Iris pigment epithelial cell (primary cell): ENCODE measurements at places on chromosomes 1 and 21.

- peak; percentile 4 for DNase-seq
Observed at GRCh38 chr1:248618878-248619277, 16.0 kb downstream of the OR2T11 start.

DNA sequence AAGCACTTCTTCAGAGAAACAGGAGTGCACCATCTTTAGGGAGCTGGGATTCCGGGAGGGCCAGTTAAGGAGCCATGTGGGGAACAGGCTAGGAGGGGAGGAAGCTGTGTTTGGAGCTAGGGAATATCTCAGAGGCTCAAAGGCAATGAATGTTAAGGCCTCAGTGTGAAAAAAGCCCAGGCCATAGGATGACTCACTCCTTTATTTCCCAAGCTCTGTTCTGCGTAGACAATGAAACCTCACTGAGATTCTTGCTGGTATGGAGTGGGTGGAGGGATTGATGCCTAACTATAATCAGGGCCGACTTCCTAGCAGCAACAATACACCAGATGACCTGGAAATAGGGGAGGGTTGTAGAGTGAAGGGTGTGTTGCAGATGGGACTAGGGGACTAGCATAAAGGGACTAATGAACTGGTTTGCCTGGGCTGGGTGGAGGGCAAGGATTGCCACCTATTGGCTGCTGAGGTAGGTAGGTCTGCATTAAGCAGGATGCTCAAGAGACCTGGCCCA lies 2.1 kb downstream of the GNAT2 start:
- peak; percentile 96 for DNase-seq

- no peak for DNase-seq
Observed at GRCh38 chr21:14675774-14676530, 129.8 kb upstream of the SAMSN1 start.

GRCh38 chr1:167737169-167737568 lies 15.4 kb downstream of the MPZL1 start:
- no peak for DNase-seq

GRCh38 chr1:233668146-233668724 lies 54.3 kb downstream of the KCNK1 start:
- DNase-seq = peak; percentile 4

DNA sequence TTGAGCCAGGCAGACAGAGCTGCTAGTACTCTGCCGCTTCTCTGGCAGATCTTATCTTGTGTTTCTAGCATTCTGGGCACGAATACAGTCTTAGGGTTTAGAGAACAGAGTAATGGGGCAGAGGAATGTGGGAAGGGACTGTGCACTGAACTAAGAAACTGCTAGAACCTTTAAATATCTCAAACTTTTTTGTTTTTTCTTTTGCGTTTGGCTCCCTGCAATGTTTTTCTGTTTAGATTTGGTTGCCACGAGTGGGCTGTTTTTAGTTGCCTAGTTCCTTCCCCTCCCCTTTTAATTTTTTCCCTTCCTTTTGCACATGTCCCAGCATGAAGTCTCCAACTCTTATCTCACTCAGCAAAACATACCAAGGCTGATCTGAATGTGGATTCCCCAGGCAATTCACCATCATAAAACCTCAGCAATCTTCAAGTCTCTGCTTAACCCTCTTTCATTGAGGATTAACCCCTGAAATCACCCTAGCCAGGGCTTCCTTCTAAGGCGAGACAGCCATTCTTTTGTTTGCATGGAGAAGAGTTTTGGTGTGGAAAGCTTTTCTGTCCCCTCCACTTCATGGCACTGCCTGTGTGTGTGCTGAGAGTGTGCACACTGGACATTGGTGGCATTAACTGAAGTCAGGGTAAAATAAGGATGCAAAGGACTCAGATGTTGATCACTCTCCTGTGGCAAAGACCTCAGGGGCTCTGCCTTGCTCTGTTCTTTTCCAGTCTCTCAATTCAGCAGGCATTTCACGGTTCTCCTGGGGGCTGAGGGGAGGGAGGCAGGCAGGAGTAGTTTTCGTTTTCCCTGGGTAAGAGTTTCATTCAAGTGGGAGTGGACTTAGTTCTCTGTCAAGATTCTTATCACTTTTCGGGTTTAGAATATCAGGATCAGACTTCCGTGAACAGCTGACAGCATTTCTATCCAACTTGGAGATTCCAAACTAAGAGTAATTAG lies 2.8 kb upstream of the ATF3 start:
- DNase-seq = peak; percentile 24
